Astrocyte of the spinal cord (primary cell): ENCODE measurements at places on chromosomes 3 and 15.

- DNase-seq = peak; percentile 54
Observed at GRCh38 chr15:66838671-66839239, 136.7 kb downstream of the SMAD6 start.

- DNase-seq = no peak
Observed at GRCh38 chr15:71271327-71271726, 156.1 kb downstream of the THSD4 start.

- DNase-seq = no peak
Observed at GRCh38 chr3:43810797-43811196, 120.1 kb downstream of the ABHD5 start.

DNA sequence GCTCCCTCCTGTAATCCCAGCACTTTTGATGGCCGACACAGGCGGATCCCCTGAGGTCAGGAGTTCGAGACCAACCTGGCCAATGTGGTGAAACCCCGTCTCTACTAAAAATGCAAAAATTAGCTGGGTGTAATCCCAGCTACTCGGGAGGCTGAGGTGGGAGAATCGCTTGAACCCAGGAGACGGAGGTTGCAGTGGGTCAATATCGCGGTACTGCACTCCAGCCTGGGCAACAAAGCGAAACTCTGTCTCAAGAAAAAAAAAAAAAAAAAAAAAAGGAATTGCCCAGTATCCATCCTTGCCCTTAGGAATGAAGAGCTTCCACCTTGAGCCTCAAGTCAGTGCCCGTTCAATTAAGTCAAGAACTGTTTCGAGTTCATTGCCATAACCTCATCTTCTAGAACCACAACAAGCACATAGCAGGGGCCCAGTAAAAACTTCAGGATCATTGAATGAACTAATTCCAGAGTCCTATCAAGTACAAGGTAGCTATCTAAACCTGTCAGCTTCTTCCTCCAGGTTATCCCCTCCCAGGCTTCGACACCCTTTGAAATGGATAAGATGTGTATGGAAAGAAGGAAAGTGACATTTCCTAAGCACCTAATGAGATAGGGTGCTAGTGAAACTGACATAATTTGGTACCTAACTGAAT, 826 bp downstream of the DBR1 start:
- no peak for DNase-seq

DNA sequence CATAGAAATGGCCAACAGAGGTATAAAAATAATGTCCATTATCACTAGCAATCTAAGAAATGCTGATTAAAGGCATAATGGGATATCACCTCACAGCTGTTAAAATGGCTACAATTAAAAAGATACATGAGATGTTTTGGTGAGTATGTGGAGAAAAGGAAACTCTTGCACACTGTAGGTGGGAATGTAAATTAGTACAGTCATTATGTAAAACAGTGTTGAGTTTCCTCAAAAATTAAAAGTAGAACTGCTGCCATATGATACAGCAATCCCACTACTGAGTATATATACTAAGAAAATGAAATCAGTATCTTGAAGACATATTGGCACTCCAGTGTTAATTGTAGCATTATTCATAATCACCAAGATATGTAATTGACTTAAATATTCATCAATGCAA, 982.2 kb upstream of the EPHA6 start:
- DNase-seq = no peak

DNA sequence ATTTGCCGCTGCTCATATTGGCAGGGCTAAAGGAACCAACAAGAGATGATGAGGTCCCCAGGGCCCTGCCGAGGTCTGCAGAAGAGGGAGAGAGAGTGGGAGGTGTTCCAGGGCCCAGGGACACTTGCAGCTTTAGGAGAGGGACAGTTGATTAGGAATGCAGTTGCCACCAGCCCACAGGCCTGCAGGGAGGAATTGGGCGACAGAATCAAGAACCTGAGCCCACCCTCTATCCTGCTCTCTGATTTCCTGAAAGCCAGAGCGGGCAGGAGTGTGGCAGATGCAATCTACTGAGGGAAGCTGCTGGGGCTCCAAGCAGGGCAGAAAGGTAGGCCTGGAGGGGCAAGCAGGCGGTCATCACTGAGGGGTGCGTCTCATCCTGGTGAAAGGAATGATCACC, 12.1 kb upstream of the PRR23E start:
- DNase-seq = no peak

DNA sequence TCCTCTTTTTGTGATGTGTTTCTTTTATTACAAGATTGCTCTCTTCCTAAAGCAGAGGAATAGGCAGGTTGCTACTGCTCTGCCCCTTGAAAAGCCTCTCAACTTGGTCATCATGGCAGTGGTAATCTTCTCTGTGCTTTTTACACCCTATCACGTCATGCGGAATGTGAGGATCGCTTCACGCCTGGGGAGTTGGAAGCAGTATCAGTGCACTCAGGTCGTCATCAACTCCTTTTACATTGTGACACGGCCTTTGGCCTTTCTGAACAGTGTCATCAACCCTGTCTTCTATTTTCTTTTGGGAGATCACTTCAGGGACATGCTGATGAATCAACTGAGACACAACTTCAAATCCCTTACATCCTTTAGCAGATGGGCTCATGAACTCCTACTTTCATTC, 7.7 kb downstream of the SUCNR1 start:
- DNase-seq = no peak

DNA sequence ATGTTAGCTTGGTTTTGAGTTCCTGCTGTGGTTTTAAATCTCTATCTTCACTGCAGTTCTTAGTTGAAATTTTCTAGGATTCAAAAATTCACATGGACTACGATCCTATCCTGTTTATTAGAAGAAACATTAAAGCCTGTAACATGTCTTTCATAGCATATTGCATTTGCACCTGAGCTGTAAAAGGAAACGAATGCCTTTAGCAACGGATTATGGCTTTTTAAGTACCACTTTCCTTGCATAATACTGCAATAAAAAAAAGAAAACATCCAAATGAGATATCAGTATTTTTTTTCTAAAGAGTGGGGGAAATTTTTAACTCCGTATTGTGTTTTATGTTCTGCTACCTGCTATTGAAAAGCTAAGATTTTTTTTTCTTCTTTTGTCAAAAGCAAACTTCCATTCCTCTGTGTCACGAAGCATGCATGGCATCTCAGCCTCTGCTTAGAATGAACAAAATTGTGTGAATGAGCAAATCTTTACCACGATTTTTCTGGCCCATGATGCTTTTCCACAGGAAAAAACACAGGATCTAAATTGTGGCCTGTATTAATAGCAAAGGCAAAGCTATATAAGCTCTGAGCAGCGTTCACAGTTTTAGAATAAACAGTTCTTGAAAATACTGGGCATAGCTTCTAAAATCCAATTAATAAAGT, 110.0 kb upstream of the CDIN1 start:
- peak; percentile 63 for DNase-seq

DNA sequence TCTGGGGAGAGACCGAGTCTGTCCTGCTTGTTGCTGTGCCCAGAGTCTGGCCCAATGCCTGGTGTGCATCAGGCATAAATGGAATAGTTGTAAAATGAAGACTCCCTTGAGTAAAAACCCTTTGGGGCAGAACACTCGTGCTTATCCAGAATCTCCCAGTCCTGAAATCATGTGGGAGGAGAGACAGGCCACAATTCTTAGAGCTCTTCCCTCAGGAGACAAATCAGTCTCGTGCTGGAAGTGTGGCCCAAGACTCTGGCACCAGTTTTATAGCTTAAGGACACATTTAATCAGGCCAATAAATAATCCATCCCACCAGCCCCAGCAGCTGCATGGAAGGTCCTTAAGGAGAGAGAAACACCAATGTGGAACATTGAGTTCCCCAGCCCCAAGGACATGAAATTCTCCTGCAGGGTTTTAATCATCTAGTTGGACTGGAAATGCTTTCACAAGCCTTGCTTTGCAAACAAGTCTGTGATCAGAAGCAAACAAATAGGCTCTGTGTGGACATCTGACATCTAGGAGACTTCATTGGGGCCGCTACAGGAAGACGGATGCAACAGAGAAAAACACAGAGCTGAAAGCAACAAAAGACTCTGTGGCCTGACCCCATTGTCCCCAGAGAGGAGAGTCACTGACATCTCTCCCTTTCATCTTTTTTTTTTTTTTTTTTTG, 70.4 kb downstream of the LSM3 start:
- no peak for DNase-seq

DNA sequence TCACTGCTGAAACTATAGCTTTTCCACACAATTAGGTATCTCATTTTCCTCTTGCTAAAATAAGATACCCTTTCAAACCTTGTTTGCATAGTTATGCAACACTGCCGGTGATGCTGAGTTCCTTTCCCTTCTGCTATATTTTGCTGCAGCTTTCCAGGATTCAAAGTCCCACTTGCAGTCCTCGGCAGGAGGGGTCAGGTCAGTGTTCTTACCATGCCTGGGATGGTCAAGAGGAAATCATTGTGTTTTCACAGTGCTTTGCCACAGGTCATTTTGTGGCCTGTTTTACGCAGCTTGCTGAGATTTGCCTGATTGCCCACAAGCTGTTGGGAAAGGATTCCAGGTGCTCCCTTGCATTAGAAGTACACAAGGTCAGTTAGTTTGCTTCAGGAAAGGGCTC, 156.9 kb downstream of the B3GALNT1 start:
- no peak for DNase-seq

DNA sequence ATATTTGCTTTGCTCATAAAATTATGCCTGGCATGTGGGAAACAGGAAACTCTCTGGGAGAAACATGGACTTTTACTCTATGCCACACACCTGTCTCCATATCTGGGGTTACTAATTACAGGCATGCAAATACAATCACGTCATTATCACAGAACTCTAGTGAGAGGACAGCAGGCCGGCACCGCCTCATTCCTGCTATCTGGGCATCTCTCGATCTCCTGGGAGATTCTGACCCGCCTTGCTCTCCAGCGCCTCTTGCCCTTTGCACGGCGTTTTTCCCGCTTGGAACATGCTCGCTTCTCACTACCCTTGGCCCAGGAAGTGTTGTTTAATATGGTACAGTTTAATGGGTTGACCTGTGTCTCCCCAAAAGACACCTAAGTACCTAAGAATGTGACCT, 45.4 kb upstream of the PARL start:
- DNase-seq = no peak

DNA sequence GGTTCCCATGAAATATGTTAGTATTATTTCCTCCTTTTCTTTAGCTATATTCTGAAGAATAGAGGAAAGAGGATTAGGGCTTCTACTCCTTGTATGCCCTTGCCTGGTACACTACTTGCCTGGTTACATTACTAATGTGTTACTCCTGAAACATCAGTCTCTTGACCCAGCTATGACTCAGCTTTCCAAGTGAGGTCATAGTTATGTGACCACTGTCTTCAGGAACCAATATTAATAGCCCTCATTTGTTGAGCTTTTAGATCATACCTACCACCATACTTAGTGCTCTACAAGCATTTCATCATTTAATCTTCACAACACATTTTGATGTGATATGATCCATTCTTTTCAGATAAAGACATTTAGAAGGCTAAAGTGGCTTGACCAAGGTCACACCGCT, 60.3 kb downstream of the CMSS1 start:
- DNase-seq = peak; percentile 83

- no peak for DNase-seq
Observed at GRCh38 chr3:157948605-157949383, 157.4 kb downstream of the SHOX2 start.

GRCh38 chr15:72068856-72069255, 49.1 kb downstream of the MYO9A start:
- no peak for DNase-seq

DNA sequence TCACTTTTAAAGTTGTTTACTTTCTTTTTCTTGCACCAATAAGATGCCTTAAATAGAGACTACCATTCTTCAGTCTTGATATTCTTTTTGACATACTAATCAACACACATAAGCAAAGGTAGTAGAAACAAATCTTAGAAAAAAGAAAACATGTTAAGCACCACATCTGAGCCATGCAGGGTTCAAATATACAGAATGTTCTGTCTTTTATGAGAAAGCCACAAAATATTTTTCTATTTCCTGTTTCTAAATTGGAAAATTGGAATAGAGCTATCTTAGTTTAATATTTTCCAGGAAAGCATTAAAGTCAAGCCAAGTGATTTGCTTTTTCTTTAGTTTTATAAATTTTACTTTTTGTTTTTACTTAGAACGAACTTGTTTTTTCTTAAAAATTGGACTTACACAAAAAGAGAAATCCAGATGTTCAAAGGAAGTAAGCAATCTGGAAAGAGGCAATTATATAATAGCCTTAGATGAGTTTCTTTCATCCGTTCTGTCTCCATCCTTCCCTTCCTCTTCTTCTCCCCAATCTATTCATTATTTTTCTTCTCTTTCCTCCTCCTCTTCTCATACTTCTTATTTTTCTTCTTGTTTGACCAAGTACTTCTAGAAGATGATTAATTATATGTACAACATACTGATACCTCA, 731.7 kb downstream of the SQOR start:
- DNase-seq = no peak

GRCh38 chr3:55860049-55860721, 373.1 kb upstream of the WNT5A start:
- no peak for DNase-seq

DNA sequence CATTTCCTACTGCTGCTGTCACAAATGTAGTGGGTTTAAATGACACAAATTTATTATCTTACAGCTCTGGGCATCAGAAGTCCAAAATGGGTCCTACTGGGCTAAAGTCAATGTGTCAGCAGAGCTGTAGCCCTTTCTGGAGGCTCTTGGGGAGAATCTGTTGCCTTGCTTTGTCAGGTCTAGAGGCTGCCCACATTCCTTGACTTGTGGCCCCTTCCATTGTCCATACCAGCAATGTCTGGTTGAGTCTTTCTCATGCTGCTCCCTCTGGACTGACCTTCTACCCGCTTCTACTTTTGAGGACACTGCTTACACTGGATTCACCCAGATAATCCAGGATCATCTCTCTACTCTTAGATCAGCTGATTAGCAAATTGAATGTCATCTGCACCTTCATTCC, 3.0 kb downstream of the IL12A start:
- DNase-seq = no peak

DNA sequence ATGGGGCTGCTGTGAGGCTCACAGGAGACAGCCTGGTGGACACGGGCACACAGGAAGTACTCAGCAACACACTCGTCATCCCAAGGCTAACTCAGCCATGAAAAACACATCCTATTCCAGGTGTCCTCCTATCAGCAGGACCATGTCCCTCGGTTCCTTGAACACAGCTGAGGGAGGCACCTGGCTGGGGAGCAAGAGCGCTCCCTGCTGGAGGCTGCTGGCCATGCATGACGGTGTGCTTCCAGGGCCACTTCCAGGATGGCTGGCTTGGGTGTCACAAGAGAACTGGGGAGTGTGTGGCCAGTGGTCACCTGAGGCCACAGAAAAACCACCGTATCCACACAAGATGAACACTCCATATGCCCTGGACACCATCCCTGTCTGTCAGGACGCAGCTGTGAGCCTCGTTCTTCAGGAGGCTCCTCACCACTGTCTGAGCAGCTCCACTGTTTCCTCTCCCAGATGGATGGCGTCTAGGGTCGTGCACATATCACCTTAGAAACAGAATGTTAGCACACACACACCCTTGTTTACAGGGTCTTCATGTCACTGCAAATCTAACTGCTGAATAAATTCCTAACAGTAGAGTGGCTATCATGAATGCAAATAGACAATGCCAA, 31.0 kb downstream of the POC1A start:
- DNase-seq = peak; percentile 69

GRCh38 chr15:94460624-94461023, 229.3 kb downstream of the MCTP2 start:
- DNase-seq = no peak

GRCh38 chr3:13686367-13687160, 137.6 kb downstream of the FBLN2 start:
- DNase-seq = no peak
